ENCODE measurements at places on chromosomes 6 and 20.

DNA sequence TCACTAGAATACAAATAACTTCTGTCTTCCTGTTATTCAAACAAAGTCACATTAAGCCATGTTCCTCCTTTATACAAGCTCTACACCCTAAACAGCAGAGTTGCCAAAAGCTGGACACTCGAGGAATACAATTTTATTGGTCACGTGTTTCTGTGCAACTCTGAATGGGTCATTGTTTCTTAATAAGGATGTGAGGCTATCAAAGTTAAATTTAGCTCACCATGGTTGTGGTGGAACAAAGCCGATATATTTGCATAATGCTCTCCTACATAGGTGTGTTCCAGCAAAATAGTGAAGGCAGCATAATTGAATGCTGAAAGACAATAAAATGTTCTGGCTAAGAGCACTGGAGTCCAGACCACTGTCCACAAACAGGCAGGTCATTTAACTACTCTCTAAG lies 36.9 kb upstream of the CD2AP start:
- no peak for DNase-seq

DNA sequence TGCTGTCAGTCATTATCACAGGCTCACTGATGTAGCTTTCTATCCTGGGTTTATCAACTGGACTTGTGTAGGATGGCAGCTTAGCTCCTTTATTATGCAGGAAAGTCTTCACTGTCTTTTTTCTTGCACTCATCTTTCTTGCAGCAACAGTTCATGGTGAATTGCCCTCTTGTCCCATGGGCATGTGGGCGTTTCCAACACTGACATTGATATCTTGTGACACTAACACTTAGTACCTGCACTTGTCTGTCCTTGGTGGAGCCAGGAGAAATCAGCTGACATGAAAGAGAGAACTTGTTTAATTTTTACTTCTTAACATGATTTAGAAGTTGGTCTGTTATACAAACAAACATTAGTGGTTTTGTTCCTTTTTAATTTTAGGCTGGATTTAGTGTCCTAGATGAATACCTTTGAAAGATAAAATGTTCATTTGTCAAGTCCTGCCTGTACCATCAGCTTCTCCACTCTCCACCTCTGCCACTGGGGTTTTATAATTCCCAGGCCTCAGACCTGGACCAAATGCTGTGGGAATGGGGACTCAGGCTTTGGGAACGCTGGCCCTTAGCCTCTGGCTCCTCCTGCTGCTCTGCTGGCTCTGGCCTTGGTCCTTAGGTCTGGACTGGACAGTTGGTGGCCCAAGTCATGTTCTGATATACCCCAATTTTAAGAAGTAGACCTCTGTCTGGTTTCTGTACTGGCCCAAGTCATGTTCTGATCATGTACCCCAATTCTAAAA lies 161.0 kb upstream of the LAMP5 start:
- DNase-seq, result no peak

DNA sequence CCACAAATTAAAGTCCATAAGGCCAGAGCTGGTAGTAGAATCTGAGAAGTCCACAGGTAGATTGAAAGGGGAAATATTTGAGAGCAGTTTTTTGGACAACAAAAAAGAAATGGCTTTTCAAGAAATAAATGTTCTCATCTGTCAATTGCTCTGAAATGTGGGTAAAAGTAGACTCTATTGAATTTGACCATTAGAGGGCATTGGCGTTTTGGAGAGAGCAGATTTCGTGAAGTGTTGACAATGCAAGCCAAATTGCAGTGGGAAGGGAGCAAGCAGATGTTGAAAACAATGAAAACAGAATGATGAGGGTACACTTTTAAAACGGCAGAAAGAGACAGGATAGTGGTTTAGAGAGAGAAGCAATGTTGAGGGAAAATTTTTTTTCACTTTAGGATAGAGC lies 149.1 kb upstream of the FAM83B start:
- DNase-seq, result peak; percentile 6

DNA sequence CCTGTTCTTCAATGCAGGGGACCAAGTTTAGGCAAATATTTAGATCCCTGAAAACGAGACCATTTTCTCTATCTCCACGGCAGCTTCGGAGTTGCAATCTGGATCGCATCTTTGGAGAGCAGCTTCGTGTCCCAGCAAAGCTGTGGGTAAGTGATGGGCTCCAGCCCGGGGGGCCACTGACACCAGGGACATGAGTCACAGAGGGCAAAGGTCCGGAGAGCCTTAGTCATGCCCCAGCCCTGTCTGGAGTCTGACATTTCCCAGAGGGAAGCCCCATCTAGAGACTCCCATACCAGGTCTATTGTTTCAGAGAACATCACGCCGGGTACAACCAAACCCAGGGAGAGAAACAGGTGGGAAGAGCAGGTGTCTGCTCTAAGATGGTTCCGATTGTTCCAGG lies 95.9 kb downstream of the NFATC2 start:
- DNase-seq, result no peak

DNA sequence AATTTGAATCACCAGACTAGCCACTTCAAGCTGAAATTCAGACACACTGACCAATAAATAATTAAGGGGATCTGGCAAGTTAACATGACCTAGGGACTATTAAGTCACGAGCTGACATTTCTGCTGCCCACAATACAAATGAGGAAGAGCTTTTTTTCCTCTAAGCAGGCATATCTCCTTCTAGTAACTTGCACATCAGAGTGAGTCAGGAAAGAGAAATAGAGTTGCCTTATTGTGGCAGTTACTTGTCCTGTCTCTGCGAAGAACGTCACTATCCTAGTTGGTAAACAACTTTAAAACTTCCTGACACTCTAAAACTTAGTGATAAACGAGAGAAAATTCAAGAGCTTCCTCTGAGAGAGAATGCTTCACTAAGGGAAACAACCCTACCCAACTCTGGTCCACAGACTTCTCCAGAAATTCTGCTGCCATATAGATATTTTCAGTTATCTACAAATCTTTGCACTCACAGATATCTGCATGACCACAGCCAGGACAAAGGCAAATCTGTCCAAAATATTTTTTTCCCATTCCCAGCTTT lies 4.2 kb downstream of the PLA2G7 start:
- DNase-seq, result no peak

DNA sequence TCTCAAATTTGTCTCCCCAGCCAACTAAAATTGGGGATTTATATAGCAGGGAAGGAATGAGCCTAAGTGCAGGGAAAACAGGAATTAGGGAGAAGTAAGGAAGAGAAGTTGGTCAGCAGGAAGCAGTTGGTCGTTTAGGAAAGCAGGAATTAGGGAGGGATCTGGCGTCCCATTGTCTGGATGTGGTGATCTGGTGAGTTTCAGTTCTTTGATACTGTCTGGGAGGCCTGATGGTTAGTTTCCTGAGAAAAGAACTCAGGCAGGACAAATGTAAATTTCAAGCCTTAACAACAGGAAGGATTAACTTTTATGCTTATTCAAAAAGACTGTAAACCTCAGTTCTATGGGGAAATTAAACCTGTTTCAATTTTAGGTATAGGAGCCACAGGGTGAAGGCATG lies 116.2 kb upstream of the PRL start:
- DNase-seq, result no peak

DNA sequence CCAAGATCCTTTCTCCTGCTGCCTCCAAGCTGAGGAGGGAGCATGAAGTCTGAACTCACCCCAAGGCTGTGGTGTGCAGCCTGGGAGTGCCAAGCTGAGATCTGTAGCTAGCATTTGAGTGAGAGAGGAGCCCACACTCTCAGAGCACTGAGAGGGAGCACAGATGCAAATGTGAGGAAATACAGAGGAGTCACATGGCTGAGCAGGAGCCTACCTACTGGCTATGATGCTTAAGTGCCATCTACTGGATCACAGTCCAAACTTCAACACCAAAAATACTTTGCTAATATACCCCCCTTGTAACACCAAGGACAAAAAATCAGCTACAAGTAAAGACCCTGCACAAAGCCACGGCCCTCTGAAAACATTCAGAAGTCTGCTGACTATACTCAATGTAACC lies 94.4 kb upstream of the IMPG1 start:
- no peak for DNase-seq

- DNase-seq, result no peak
These were observed 369.2 kb upstream of the JAG1 start for GRCh38 chr20:11043001-11043400.

DNA sequence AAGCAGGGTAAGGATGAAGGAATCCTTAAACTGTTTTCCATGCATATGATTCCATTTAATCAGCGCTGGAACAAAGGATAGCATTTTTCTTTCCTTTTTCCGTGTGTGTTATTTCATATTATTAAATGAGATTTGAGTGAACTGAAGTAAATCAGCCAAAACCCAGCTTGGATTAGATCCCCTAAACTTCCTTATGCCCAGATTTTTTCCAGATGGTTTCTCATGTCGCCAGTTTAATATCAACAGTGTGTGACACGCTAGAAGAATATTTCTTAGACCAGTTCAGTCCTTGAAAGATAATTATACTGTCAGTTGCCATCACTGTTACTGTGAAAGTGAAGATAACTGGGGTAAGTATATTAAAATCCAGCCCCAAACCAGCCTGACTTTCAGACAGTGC lies 1009.4 kb downstream of the KIF16B start:
- no peak for DNase-seq

DNA sequence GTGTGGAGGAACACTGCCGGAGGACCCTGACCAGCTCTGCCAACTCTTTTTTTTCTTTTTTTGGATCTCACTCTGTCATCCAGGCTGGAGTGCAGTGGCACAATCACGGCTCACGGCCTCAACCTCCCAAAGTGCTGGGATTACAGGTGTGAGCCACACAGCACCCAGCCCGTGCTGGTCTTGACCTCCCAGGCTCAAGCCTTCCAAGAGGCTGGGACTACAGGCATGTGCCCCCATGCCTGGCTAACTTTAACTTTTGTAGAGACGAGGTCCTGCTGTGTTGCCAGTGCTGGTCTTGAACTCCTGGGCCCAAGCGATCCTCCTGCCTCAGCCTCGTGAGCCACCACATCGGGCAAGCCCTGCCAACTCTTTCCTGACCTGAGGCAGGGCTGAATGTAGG lies 11.2 kb downstream of the GCNT2 start:
- DNase-seq, result no peak

DNA sequence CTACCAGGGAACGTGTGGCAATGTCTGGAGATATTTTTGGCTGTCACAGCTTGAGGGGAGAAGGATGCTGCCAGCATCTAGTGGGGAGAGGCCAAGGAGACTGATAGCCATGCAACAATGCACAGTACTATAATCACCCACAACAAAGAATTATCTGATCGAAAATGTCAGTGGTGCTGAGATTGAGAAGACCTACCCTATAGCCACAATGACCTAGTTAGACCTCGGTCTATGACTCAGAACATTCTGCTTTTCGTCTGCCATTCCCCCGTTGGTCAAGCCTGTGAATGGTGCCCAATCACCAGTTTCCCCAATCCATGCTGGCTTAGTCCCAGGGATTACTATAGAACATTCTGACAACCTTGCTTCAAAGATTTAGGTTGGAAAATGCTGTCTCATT lies 93.5 kb downstream of the TMEM200A start:
- DNase-seq, result no peak

- DNase-seq, result no peak
These were observed 100.5 kb upstream of the SLC2A12 start for GRCh38 chr6:134152767-134153485.

DNA sequence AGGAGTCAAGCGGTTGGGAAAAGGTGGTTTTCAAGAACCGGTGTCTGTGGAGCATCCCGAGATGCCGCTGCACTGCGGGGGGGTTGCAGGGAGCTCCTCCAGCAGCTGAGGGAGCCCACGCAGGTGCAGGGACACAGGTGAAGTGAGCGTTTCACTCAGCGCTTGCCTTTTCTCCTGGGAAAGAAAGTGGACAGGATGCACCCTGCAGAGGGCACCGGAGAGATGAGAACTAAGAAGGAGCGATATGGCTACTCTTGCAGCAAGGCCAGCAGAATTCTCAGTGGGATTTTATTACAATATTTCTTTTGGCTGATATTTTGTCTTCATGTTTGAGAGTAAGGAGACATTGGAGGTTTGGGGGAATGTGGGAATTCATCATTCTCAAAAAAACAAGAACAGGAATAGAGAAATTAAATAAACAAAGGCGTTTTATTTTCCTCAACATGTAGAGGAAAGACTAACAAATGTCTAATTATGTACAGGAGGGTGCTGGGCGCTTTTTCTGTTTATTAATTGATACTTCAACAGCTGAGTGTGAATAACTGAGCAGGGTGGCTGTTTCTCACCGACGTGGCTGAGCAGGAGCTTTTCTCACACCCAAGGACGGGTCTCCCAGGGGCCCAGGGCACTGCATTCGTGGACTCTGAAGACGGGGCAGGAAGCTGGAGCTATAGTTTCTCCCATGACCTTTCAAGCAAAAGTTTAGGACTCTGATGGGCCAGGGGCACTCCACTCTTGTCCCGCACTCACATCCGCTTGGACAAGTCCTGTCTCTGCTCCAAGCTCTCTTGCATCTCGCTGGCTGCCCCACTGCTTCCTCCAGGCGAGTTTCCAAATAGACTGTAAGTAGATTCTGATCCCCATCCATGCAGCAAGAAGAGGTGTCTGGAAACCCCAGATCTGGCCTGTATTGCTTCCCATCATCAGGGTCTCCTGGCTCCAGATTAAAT lies 176.1 kb downstream of the SMOC2 start:
- DNase-seq, result no peak

DNA sequence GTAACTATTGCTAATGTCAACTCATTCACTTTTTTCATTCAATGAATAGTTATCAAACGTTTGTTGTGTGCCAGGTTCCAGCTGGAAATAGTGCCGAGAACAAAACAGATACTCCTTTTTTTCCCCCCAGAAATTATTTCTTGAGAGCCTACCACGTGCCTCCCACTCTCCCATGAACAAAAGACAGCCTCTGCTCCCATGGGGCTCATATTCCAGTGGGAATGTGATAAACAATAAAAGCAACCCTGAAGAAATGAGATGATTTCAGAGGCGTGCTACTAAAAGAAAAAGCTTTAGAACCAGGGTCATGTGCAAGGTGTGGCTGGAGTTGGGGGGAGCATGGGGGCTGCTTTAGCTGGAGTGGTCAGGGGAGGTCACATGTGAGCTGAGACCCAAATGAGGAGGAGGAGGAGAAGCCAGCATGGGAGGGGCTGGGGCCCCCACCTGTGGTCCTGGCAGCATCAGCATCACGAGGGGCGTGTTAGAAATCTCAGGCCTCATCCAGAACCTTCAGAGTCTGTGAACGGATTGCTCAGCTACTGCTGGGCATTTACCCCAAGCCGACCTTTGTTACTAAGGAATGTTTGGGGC lies 157.4 kb downstream of the EYA2 start:
- no peak for DNase-seq

GRCh38 chr6:54970337-54970736 lies 123.8 kb downstream of the FAM83B start:
- no peak for DNase-seq

DNA sequence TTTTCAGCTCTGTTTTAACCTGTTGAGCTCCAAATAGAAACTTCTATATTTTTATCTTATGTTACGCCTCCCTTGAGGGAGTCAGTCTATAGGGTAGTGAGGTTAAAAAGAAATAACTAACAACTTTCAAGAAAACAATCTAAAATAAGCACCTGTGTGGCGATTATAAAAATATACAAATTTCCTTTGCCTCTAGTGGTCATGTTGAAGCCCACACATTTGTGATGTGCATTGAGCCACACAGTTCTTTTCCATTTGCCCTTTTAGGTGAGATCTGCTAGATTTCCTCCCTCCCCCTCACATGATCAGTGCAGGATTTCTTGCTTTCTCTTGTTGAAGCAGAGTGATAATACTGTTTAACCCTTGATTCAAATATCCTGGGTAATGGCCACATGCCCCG lies 84.2 kb downstream of the MYB start:
- no peak for DNase-seq

- DNase-seq, result no peak
These were observed 37.4 kb upstream of the RIPPLY2 start for GRCh38 chr6:83815631-83816272.
